ENCODE measurements at places on chromosomes 2 and 18. TPM values are rescaled to one million over a fixed set of nuclear protein-coding genes. Genes with fewer than 3 reads are reported as not detected.

- no peak for DNase-seq
Observed at GRCh38 chr18:25883091-25883490, 207.3 kb downstream of the SS18 start.

SLC16A14 gene
- total RNA-seq = 5.5 TPM

- no peak for DNase-seq
Observed at GRCh38 chr2:105768961-105769452, 24.3 kb downstream of the NCK2 start.

DNA sequence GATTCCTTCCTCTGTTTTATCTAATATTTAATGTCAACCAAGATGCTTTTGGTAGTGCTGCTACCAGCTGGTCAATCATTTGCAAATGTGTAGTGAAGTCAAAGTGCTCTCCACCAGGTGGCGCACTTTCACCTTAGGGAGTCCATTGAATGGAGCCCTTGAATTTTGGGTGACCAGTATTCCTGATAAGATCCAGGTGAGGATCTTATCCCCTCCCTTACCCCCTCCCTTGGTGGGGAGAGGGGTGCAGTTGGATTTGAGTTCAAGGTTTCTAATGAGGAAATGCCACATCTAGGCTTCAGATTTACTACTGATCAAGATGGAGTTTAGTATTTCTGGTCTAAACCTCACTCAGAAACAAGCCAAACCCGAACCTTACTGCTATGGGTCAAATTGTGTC, 12.0 kb upstream of the E2F6 start:
- peak; percentile 60 for DNase-seq

XIRP2 gene
- not detected for total RNA-seq

GRCh38 chr2:154600927-154601494, 97.5 kb upstream of the KCNJ3 start:
- DNase-seq = no peak

- no peak for DNase-seq
Observed at GRCh38 chr2:24597181-24597870, 106.3 kb downstream of the NCOA1 start.

DNA sequence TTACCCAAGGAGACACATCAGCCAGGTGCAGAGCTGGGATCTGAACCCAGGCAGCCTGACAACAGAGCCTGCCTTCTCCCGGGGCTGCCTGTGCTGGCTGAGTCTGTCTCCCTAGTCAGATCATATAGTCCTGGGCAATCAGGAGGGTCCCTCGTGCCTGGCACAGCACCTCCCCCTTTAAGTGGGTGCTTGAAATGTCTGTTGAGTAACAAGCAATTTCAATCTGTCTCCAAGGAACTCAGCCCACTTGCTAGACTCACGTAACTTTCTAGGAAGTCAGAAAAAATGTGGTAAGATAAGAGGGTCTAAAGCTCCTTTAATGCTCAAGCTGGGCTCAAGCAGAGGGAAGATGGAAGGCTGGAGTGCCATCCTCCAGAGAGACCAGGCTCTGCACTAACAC, 51.9 kb downstream of the REEP1 start:
- DNase-seq = no peak

DNA sequence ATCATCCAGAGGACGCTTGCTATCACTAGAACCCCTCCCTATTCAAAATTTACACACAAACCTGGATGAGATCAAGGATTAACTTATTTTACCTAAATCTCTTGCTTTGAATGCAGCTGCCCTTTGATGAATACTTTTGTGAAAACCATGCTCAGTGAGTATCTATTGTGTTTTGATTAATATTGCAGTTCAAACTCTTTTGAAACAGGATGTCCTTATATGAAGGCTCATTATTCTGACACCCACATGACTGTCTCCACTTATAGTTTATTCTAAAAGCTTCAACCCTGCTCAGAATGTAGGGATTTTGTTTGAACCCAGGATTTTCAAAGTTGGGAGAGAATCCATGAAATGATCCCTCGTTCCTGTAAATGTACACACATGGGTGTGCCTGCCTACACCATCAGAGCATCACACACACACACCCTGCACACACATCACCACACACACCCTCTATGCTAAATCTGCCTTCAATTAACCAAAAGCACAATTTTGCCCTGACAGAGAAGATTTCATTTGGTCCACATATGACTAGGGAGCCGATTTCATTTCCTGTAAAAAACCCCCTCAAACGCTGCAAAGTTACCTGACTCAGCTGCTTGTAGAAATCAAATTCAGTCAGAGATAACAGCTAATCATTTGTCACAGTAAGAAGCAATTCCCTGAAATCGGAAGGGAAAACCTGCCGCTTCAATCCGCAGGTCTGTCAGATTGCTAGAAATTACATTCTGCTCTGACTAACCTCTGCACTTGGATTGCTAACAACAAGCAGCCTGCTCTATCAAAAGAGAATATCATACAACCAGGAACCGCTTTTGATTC, 65.2 kb downstream of the ZEB2 start:
- DNase-seq = no peak

GRCh38 chr2:236584521-236585384, 15.1 kb downstream of the ACKR3 start:
- DNase-seq = no peak

- DNase-seq = no peak
Observed at GRCh38 chr2:240523451-240524281, 34.1 kb downstream of the ANKMY1 start.

DNA sequence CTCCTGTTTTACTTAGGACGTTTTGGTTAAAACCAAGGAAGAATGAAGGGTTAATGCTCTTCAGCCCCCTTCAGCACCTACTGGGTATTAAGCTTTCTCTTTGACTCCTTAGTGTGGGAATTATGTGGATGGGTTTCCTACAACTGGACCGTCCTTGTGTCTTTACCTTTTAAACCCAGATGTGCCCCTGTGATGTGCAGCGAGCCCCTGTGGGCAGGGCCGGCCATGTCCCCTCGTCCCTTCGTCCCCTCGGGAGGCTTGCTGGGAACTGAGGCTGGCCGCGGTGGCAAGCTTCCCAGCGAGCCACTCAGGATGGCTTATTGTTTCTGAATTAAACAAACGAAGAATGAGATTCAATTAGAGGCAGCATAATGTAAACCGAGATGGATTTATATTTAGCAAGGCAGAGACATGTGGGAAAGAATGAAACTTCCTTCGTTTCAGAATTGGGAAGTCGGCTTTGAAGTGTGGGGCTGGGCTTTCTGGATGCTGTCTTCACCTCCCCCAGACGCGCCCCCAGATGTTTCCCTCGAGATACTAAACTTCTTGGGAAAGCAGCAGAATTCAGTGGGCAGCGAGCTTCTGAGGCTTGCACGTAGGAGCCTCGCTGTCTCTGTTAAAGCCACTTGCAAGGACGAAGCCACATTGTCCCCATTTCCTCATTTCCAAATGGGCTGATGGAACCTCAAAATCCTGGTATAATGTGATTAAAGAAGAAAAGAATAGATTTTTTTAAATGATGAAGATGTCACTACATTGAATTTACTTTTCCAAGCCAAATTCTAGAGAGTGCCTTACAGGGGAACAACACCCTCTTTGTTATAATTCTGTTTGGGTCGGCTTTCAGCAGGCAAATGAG, 146.0 kb downstream of the VAPA start:
- no peak for DNase-seq

GPR155 gene
- total RNA-seq = 0.64 TPM

- no peak for DNase-seq
Observed at GRCh38 chr2:99899882-99900281, 242.5 kb downstream of the AFF3 start.

GRCh38 chr18:28650860-28651259, 473.9 kb upstream of the CDH2 start:
- DNase-seq = no peak

DNA sequence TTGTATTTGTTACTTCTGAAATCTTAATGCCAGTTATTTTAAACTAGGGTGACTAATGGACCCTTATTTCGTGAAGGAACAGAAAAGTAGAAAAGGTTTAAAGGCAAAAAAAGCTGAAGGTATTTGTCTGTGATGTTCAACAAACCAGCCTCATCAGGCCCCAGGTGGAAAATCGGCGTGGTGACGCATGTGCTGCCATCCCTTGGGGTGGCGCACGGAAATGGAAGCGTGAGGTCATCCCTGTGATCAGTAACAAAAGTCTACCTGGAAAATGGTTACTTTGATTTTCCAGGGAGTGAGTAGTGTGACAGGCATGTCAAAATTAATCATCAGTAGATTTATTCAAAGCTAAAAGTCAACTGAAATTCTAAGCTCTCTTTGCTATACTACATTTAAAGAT, 313.2 kb downstream of the GBX2 start:
- DNase-seq = no peak

DNA sequence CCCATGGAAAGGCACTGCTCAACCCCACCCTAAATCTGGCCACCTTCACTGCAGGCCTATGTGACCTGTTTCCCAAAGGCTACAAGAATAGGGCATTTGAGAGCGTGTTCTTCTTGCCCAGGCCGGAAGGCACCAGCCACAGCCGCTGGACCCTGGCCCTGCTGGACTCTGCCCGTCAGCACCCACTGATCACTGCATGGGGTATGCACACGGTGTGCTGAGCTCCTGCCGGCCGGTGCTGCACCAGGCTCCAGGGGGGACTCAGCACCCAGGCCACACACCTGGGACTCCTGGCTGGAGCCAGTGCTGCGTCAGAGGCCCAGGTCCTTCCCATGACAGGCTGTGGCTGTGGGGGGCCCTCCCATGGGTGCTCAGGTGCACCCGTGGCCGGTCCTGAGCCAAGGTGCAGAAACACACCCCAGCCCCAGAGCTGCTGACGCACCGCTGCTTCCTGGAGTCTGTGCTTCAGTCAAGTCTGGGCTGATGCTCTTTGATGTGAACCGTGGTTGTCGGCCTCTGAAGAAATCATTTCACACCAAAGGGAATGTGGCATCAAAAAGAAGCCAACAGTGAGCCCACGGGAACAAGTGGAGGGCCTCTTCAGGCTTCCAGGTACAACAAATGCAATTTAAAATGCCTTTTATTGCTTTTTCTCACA, 6.5 kb downstream of the KCNG2 start:
- no peak for DNase-seq

DNA sequence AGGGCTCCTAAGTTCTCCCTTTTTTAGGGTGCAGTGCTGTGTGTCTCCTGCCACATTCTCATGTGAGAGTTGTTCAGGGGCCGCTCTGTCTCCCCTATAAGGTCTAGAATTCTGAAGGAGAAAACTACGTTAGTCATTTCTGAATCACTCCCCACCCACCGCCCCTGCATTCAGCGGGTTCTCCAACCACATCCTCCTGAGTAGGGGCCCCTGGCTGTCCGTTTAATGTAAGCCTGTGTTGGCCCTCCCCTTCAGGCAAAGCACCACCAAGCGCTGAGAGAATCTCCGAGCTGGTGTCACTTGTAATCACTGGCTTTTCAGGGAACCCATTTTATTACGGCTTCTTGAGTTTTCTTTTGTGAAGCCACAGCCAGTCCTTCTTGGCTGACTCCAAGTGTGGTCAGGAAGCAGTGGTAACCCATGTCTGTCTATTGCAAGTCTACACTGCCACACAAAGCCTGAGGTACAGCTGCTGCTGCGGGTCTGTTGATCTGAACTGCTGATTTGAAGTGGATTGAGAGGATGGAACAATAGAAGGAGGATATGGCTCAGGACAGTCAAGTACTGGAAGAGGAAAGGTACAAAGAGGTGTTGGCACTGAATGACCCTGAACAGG, 16.9 kb downstream of the LCT start:
- no peak for DNase-seq

SH3RF3 gene
- total RNA-seq = 0.20 TPM

DNA sequence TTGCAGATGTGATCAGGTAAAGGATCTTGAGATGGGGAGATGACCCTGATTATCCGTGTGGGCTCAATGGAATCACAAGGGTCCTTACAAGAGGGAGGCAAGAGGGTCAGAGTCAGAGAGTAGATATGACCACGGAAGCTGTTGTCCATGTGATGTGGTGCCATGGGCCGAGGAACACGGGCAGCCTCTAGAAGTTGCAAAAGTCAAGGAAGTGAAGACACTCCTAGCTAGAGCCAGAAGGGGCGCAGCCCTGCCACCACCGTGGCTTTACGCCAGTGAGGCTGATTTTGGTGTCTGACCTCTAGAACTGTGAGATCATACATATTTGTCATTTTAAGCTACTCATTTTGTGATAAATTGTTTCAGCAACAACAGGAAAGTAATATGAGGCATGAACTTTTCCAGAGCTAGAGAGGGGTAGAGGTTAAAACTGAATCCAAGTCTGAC, 114.4 kb downstream of the CAPN13 start:
- DNase-seq = no peak

INHBB gene
- total RNA-seq = 52.0 TPM

DYNAP gene
- not detected for total RNA-seq

PER2 gene
- total RNA-seq = 1.0 TPM

- peak; percentile 74 for DNase-seq
Observed at GRCh38 chr2:96763511-96764252, 3.0 kb downstream of the CNNM4 start.

C2orf66 gene
- total RNA-seq = not detected

CDH2 gene
- total RNA-seq = 83.5 TPM

DNA sequence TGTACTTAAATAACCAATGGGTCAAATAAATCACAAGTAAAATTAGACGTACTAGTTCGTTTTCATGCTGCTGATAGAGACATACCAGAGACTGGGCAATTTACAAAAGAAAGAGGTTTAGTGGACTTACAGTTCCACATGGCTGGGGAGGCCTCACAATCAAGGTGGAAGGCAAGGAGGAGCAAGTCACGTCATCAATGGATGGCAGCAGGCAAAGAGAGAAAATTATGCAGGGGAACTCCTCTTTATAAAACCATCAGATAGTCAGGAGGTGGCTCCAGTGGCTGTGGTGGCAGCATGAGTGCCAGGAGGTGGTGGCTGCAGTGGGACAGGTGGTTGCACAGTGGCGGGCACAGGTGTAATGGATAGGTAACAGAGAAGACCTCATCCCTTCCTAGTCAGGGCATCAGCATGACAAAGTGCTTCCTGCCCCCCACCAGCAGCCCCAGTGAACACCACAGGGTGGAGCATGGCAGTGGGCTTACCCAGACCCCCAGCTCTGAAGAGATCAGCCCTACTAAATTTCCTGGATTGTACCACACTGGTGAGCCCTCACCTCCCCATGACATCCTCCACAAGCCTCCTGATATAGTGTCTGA, 6.9 kb upstream of the CHST10 start:
- DNase-seq = no peak

GRCh38 chr2:218149848-218150440, 16.8 kb downstream of the CXCR1 start:
- no peak for DNase-seq

IRS1 gene
- total RNA-seq = 5.8 TPM

DNA sequence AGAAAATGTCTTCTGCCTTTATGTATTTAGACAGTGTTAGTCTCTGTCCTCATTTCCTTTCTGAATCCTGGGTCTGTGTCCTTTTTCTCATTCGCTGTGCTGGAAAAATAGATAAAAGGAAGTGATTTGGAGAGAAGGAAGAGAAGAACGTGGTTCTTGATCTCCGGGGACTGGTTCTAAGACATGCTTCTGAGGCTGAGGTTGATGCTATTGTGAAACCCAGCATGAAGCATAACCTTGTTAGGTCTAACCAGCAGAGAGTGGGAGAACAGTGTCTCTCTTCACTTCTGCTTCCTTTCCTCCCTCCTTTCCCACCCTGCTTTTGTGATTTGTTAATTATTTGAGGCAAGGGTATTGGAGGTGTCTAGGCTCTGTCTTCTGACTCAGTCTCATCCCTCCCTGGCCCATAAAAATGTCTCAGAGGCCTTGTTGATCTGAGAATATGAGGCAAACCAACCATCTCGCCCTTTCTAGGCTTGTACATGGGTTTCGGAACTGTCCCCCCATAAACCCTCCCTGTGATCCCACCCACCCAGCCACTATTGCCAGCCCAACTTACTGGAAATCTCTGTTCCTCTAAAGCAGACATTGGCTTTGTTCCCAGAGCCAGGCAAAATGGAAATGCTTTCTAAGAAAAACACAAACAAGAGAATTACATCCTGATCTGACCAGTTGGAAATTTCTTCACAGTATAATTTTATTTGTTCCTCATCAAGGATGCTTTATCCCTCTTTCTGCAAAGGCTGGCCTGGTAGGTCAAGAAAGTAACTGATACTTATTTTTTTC, 360.6 kb upstream of the TNP1 start:
- DNase-seq = no peak

Measured in Caki2 (cell line).